BJ (cell line): ENCODE measurements at places on chromosomes 13 and 19.
A peak's percentile ranks its signal among the peaks of the same experiment; 100 is the strongest.

GRCh38 chr19:50030225-50030624 is 4.4 kb downstream of the ZNF473 start:
- no peak for DNase-seq

- no peak for DNase-seq
Observed at GRCh38 chr13:50200988-50201387, 185.7 kb downstream of the KCNRG start.

DNA sequence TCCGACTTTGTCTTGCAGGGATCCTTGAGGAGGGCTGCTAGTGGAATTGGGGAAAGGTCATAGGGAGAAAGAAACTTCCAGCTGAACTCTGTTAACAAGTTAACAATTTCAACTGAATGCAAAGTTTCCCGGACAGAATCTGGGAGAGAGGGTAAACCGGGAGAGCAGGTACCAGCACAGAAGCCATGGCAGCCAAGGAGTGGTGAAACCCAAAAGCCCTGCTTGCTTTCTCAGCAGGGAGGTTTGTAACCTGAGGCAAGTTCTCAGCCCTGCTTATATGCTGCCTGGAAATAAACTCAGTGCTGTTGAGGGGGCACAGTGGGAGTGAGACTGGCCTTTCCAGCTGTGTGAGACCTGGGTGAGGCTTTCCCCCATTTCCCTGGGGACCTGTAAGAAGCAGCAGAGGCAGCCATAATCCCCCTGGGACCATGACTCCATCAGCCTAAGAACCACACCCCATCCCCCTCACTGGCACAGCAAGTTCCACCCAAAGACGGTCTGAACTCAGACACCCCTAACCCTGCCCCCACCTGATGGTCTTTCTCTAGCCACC is 84.0 kb downstream of the SUCLA2 start:
- no peak for DNase-seq

DNA sequence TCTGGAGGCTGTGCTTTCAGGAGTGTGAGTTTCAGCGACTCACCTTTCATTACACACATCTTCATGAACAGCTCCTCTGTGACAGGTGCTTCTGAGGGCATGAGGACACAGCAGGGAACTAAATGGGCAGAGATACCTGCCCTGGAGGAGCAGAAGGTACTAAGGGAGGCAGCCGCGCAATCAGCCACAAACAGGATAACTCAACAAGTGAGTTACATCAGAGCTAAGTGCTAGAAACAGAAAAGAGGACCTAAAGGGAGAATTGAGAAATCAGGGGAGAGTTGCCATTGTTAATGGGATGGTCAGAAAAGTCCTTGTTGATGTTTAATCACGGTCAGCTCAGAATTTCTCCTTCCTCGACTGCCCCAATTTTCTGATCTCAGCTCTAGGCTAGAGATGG is 42.5 kb downstream of the SYDE1 start:
- no peak for DNase-seq

DNA sequence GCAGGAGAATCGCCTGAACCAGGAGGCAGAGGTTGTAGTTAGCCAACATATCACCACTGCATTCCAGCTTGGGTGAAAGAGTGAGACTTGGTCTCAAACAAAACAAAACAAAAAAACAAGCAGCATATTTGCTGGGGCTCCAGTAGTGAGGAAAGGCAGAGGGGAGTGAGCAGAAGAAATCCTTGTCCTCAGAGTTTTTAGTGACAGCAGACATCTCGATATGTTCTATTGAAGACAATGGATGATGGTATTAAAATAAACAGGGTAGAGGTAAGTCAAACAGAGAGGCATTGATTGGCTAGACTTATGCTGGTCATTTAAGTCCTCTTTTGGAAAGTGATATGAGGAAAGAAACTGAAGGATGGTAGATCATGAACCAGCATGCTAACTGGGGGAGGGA is 19.0 kb downstream of the NLRP7 start:
- no peak for DNase-seq

DNA sequence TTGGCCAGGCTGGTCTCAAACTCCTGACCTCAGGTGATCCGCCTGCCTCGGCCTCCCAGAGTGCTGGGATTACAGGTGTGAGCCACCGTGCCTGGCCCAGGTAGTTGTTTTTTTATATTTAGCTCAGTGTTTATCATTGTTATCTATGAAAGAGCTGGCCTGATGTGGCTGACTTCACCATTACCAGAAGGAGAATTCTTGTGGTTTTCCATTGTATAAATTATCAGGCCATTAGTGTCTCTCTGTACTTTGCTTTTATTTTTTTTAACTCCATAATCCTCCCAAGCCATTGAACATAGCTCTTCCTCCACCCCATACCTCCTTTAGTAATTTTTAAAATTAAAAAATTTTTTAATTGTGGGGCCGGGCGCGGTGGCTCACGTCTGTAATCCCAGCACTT is 24.2 kb downstream of the CERS4 start:
- no peak for DNase-seq

DNA sequence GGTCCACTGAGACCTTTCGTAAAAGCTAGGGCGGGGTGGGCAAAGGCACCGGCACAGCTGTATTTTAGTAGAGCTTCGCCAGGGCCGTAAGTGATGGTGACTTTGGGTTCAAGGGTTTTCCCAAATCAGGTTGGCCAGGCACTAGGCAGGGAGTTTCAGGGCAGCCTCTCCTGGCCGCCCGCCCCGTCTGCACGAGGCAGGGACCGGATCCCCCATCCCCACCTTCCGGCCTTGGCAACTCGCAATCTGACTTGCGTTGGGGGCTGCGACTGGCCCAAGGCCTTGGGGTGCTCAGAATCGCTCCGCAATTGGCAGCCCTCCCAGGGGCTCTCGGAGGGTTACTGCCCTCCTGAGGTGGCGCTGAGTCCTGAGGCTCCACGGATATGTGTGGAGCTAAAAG is 4.1 kb upstream of the ZIC5 start:
- no peak for DNase-seq

DNA sequence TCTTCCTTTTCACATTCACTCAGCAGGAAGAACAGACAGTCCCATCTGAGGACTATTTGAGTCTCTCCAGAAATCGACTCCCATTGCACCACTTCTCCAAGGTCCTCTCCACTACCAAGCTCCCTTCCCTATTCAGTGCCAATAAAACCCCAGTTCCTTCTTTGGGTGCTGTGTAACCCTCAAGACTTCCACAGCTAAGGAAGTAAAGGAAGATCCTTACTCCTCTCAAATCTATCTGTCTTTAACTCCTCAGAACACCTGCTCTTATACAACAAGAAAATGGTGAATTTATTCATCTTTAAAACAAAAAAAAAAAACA is 29.2 kb upstream of the TM9SF2 start:
- no peak for DNase-seq

- no peak for DNase-seq
Observed at GRCh38 chr13:109655206-109655600, 131.2 kb downstream of the IRS2 start.

- DNase-seq, result no peak
Observed at GRCh38 chr13:80462037-80462436, 121.1 kb upstream of the SPRY2 start.

DNA sequence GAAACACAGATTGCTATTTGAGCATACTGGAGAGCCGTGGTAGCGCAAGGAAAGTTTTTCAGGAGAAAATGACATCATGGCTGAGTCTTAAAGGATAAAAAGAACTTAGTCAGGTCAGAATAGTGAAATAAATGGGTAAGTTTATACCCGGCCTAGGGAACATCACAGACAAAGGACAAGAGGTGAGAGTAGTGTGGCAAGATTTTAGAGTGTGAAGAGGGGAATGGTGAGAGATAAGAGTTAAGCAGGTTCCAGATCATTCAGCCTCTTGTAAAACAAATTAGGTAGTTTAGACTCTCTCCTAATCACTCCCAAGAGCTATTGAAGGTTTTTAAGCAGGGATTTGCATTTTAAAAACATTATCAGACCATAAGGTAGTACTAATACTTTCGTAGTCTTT is 116.0 kb upstream of the MAB21L1 start:
- no peak for DNase-seq

DNA sequence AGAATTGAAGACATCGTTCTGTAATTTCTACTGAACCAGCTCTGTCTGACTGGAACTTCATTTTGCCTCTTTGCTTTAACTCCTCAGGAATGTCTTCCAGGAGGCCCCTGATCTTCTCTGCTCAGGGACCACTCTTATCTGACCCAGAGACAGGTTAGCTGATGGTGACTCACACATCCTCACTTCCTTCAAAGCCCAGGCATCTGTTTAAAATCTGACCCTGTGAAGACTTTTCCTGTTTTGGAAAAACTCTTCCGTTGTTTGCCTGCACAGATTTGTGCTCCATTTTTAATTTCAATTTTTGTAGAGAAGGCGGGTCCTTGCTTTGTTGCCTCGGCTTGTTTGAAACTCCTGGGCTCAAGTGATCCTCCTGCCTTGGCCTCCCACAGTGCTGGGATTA is 1.6 kb downstream of the ARL11 start:
- no peak for DNase-seq

GRCh38 chr19:33953023-33953422 is 156.4 kb downstream of the KCTD15 start:
- no peak for DNase-seq

DNA sequence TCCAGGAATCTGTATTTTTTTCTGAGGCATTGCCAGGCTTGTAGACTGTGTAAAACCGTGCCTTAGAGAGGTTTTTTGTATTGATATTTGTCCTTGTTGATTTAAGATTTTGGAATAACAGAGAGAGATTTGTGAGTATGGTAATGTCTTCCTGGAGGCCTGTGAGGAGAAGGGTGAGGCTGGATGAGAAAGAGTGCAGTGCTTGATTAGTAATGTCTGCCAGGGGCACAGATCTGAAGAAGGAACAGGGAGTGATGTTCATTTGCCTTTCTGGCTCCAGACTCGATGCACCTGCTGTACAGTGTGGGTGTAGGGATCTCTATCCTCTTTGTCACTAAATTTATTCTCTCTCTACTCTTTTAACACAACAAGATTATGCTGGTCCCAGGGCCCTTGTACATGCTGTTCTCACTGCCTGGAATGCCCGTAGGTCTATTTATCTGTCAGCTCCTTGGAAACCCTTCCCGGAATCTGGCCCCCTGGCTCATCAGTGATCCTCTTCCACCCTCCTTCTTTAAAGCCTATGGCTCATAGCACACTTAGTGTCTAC is 4.2 kb downstream of the FIZ1 start:
- no peak for DNase-seq

GRCh38 chr13:101144808-101145419 is 271.4 kb downstream of the NALCN start:
- no peak for DNase-seq

- no peak for DNase-seq
Observed at GRCh38 chr13:32936716-32937115, 79.5 kb upstream of the KL start.

DNA sequence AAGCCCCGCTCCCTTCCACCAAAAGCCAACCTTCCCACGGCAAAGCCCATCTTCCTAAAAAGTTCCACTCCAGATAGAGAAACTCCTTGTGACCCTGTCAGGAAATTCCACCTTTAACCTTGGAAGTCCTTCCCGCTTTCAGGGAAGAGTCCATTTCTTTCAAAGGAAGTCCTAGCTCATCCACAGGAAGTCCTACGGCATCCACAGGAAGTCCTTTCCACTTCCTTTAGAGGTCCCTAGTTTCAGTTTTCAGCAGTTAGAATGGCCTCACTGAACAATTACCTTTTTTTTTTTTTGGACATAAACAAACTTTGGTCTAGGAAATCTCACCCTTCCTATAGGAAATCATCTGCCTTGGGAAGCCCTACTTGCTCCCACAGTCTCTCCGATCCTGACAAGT is 31.7 kb downstream of the TRPM4 start:
- no peak for DNase-seq

DNA sequence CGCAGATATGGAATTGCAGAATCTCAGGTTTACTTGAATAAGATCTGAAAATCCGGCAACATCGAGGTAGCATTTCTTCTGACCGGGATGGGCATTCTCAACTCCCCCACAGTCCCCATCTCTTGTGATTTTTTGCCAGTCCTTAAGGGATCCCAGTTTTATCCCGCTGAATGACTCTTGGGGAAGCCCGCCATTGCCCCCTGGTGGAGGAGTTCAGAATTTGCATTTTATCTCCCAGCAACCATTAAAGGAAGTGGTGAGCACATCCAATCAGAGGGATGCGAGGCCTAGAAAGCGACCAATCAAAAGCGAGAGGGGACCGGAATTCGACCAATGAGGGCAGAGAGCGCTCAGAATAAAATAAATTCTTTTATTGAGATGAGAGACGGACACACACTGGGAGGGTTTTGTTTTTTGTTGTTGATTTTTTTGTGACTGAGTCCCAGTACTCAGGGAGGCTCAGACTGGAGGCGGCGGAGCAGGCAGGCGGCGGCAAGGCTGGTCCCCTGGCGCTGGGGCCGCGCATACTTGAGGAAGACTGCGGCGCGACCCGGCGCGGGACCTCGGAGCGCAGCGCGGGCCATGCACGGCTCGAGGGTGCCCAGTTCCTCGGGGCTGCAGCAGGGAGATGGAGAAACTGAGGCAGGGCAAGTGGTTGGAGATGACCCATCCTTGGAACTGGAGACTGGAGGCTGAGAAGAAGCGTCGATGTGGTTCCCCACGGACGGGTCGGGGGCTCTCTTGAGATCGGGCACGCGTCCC is 3.9 kb upstream of the TTC9B start:
- DNase-seq, result peak; percentile 62

DNA sequence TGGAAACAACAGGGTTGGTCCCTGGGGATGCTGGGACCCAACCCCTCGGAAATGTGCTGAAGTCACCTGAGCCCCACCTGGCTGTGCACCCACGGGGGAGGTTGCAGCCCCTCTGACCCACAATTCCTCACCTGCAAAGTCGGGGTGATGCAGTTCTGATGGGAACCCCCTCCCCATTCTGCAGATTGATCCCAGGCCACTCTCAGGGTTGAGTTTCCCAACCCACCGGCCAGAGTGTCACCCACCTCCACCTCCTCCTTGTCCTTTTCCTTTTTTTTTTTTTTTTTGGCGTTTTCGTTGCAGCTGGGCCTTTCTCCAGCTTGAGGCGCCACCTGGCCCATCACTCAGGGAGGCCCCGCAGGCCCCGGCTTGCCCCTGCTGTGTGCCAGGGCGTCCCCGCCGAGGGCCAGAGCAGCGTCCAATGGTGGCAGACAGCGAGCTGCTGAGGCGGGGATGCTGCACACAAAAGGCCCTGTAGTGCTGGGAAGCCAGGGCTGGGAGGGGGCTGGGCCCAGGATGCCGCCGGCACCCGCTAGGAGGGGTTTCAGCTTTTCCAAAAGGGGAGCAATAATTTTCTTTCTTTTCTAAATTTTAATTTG is 4.6 kb downstream of the PIK3R2 start:
- no peak for DNase-seq

GRCh38 chr19:35344511-35345031 is 3.1 kb upstream of the FFAR1 start:
- no peak for DNase-seq

DNA sequence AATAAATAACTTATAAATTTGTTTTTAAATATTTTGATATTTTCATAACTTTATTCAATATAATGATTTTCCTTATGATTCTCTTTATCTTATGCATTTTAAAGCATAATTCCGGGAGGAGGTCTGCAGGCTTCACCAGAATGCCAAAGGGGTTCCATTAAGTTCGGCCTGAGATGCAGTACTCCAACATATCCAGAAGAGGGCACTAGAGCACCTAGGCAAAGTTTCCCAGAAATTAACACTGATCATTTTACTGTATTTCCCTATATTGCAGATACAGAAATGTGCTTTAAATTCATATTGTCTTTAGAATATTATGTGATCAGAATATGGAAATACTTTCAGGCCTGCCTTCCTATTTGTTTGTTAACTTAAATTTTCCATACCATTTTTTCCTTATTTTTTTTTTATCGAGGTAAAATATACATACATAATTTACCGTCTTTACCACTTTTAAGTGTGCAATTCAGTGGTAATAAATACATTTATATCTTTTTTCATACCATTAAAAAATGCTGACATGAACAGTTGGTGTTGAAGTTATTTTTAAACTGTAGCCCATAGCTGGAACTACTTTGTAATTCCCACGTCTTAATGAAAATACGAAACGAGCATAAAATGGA is 58.9 kb upstream of the TM9SF2 start:
- DNase-seq, result no peak

GRCh38 chr13:39955560-39955959 is 300.1 kb downstream of the COG6 start:
- no peak for DNase-seq
